Muscle of leg (tissue), 16 donors: ENCODE measurements at places on chromosomes 5 and 9. TPM values are rescaled to one million over a fixed set of nuclear protein-coding genes. Genes with fewer than 3 reads are reported as not detected.

DNA sequence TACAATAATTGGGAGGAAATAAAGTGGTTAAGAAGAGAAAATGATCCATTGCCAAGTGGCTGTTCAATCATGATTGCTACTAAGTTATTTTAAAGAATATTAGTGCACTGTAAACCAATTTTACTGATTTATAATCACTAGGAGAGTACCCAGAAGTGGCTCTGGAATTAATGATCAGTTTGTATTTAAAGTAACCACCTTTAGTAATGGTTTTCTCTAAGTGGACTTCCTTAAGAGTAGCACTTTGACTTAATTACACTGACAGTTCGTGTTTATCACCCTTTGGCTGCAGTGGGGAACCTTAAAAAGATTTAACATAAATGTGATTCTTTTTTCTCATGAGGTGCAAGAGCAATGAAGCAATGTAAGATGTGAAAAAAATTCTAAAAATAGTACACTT lies 310.8 kb downstream of the CDH12 start:
- no peak for DNase-seq

DNA sequence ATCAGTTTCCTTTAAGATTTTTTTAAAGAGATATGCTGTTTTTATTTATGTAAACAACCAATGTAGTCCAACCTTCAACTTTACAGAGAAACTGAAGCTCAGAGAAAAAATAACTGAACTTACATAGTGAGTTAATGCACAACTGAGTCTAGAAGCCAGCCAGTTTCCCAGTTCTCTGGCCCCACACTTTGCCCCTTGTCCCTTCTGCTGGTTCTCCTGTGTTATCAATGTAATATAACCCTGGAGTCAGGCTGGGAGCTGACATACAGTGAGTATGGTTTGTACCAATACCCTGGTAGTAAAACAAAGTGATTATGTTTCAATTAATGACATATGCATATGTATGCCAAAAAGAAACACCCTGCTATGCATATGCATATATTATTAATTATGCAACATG lies 32.2 kb upstream of the GRIA1 start:
- no peak for DNase-seq

DNA sequence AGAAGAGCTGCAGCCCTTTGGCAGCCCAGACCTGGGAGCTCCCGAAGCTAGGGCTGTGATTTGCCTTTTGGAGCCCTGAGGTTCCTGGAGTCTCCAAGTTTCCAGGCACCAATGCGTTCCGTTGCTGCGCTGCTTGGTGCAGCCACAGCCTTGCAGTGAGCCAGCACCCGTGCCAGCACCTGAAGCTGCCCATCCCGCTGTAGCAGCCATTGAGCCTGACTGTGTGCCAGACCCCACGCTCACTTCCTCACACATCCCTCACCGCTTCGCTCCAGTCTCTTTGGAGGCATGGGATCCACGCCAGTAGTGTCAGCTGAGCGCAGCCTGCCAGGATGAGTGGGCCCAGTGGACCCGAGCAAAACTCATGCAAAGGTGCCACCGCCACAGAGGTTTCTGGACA lies 22.5 kb upstream of the C9orf72 start:
- no peak for DNase-seq

GRCh38 chr5:62616615-62617277 lies 38.1 kb downstream of the LRRC70 start:
- no peak for DNase-seq

DNA sequence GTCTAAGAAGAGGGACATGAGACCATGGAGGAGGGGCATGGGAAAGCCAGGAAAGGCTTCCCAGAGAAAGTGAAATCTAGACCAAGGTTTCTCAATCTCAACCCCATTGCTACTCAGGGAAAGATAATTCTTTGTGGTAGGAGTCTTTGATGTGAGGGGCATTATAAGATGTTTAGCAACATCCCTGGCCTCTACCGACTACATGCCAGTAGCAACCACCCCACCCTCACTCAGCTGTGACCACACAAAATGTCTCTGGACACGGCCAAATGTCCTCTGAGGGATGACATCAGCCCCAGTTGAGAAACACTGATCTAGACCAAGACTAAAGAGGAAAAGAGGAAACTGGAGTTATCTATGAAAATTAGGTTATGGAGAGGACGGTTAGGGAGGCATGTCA lies 298.5 kb upstream of the KIF2A start:
- DNase-seq = no peak

DNA sequence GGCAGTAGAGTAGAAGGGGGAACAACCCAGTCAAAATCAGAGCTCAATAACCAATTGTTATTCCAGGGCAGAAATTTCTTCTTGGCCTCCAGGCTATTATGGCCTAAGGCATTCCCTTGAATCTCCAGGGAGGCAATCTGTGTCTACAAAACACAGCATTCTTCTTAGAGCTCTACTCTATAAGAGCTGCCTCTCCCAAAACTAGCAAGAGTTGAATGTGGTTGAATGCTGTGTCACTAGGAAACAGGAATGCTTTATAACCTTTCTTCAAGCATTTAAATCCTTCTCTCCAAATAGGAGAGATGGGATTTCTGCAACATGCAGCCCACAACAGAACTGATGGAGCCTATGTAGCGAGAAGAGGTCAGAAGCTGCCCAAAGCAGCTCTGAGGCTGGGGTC lies 97.1 kb upstream of the APC start:
- DNase-seq = peak; percentile 56

The MED27 gene
- 13.2 TPM for polyA plus RNA-seq

The GRM6 gene
- polyA plus RNA-seq = 0.23 TPM

GRCh38 chr5:112245656-112246055 lies 173.4 kb downstream of the EPB41L4A start:
- no peak for DNase-seq

- DNase-seq = peak; percentile 60
These were observed 20.9 kb downstream of the DUSP1 start for GRCh38 chr5:172749881-172750633.

GRCh38 chr5:171275841-171276544 lies 33.1 kb upstream of the TLX3 start:
- peak; percentile 12 for DNase-seq

The OR5C1 gene
- not detected for polyA plus RNA-seq

- peak; percentile 17 for DNase-seq
These were observed 33.5 kb downstream of the LNPEP start for GRCh38 chr5:96969366-96969765.

DNA sequence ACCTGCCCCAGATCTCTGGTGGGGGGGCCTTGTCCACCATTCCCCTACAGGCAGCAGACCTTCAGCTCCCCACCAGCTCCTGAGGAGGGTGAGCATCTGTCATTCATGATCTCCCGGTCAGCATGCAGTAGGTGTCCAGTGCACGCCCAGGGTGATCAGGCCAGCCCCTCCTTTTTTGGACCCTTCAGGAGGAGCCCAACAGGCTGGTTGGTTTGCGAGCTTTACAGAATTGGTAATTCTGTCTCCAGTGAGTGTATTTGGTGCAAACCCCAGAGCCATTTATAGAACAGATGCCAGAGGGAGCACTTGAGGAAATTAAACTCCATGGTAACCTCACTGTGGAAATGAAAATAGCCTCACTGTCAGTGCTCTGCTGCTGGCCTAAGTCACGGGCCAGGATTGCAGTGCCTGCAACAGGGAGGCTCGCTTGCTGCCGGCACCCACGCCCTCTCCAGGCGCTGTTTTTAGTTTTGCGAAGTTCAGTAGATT lies 23.4 kb downstream of the WNK2 start:
- DNase-seq = peak; percentile 96

- no peak for DNase-seq
These were observed 95.3 kb upstream of the CCDC112 start for GRCh38 chr5:115391780-115392179.

DNA sequence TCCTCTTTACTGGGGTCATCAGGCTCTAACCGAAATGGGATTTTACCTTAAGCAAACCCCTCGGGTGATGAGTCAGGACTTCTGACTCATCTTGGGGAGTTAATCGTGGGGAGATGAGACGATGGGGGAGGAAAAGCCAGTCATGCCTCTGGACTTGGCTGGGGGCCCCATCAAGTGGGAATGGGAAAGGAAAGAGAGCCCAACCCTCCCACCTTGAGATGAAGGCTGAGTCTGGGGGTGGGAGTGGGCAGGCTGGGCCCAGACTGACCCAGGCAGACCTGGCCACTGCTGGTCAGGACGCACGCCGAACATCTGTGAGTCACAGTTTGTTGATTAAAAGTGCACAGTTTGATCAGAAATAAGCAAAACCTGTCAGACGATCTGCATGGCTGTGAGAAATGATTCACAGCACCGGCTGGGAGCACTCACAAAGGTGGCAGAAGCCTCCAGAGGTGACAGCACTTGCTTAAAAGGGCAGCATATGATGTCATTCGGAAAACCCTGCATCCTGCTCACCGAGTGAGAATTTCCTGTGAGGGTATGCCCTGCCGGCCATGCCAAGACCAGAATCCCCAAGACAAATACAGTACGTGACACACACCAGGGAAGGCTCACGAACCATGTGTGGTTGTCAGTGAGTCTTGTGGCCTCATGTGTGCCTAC lies 50.0 kb upstream of the SLC25A51 start:
- no peak for DNase-seq

DNA sequence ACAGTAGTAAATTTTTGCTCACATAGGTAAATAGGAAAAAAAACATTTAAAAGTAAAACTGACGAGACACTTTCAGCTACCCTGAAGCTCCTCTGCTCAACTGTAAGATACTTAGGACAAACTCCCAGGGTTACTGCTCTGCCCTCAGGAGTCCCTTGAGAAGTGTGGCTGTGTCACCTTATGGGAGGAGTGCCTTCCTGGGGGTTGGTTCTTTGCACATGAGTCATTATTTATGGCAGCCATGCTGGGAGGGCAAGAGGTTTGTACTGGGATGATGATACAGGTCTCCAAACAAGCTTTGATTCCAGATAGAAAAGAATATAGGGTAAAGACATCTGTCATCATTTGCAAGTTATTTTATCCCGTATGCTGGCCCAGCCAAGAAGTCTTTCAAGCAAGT lies 45.9 kb downstream of the TTC1 start:
- no peak for DNase-seq

The ARL10 gene
- polyA plus RNA-seq = 7.9 TPM

The CDH6 gene
- 4.3 TPM for polyA plus RNA-seq

The C5orf34 gene
- polyA plus RNA-seq = 4.5 TPM

DNA sequence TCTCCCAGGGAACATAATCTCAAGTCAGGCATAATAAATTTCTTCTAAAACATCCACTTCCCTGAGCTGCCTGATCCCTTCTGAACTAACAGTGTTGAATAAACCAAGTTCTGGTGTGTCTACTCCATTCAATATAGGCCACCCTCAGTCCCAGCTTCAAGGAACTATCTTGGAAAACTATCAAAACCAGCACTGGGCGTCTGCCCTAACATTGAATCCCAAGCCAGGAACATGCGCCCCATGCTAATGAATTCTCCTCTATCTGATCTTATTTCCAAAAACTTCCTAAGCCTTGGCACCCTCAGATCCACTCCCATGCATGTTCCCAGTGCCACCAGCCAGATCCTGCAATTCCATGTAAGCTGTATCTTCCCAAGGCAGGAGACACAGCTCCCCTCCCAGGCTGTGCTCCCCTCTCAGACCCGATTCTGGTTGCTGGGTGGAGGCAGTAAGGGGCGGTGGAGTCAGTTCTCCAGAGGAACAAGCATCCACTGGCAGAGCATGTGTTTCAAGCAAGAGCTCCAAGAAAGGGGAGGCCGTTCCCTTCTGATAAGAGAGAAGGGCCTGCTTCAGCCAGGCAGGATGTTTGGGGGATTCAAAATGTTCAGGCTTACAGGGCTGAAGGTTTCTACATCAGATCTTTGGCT lies 13.1 kb upstream of the FOXI1 start:
- no peak for DNase-seq

GRCh38 chr5:87184605-87185004 lies 83.1 kb upstream of the RASA1 start:
- no peak for DNase-seq

The FCN1 gene
- polyA plus RNA-seq = 5.9 TPM

GRCh38 chr9:119273325-119273904 lies 95.8 kb downstream of the BRINP1 start:
- DNase-seq = no peak

- peak; percentile 20 for DNase-seq
These were observed 349.8 kb upstream of the DAB2 start for GRCh38 chr5:39774605-39775004.

The SLC45A2 gene
- 0.59 TPM for polyA plus RNA-seq

DNA sequence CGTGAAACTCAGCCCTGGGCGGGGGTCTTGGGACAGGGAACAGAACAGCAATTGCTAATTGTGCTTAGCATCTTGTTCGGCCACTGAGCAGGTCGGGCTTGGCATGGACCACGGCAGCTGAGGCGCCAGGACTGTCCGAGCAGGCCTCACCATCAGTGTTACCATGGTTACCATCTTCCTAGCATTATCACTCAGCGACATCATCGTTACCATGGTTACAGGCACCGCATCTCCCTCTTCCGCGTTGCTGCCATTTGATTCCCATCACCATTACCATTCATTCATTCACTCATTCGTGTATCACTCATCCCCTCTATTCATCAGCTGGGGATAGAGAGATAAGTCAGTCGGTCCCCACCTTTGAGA lies 81.0 kb upstream of the ZBTB43 start:
- no peak for DNase-seq

The DPH7 gene
- 24.0 TPM for polyA plus RNA-seq

The SEMA5A gene
- 45.3 TPM for polyA plus RNA-seq

DNA sequence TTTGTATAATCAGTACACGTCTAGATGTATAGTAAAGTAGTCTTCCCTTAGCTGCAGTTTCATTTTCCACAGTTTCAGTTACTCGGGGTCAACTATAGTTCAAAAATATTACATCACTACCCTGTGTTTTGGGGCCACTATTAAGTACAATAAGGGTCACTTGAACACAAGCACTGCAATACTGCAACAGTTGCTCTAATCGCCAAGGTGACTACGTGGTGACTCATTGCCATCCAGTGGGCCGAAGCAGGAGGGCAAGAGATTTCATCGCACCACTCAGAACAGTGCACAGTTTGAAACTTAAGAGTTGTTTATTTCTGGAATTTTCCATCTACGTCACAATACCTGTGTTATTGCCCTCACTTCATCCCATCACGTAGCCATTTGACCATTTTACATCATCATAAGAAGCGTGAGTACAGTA lies at the start of gene ARL14EPL:
ARL14EPL (plus strand) TSS at position 379 of the 424 bp plus-strand sequence. CDS start 18,994 bp downstream, outside the sequence.
- peak; percentile 81 for DNase-seq
